ENCODE measurements at places on chromosomes 3 and 15. TPM values are rescaled to one million over a fixed set of nuclear protein-coding genes. Genes with fewer than 3 reads are reported as not detected.

The HIGD2B gene
- not detected for total RNA-seq

The ACTC1 gene
- 0.29 TPM for total RNA-seq

- peak; percentile 68 for DNase-seq
Observed at GRCh38 chr3:71641674-71642073, 58.1 kb upstream of the FOXP1 start.

DNA sequence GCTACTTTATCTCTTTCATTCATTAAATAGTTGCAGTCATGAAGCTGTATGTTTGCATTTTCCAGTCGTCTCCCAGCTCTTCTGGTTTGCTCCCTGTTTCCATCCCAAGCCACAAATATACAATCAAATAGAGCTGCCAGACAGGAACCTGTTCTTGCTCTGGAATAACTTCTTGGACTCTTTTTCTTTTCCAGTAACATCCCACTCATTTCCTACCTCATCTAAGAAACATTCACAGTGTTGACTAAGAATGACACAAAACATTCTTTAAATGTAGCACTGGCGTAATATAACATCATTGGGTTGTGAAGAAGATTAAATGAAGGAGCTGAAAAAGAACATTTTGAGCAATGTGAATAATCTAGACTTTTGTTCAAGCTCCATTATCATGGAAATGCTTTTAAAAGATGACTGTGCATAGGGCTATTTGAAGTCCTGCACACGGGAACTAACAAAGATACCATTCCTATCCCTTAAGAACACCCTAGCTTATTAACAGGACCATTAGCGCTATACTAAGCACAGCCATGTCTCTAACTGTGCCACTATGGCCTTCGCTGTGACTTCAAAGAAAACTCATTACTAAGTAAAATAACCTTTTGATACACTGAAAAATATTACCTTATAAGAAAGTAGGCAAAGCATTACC lies 574.0 kb downstream of the NAALADL2 start:
- DNase-seq = no peak

GRCh38 chr15:47194718-47195117 lies 522.6 kb upstream of the SEMA6D start:
- no peak for DNase-seq

- DNase-seq = no peak
Observed at GRCh38 chr3:34258271-34258998, 460.0 kb downstream of the PDCD6IP start.

DNA sequence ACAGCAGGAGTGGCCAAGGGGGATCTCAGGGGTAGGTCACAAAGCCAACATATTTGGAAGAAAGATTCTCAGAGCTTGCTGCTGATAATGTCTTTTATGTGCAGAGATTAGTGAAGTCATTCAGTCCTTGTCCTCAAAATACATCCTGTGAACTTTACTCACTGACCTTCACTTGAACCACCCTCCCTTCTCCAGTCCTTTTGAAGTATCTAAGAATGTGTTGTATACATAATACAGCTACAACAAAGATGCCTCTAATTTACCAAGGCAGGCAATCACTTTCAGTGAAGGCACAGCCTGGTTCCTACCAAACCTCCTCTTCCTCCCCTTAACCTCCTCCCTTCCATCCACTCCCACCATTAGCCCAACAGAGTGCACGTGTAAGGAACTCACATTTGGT lies 38.3 kb downstream of the ETV5 start:
- no peak for DNase-seq

DNA sequence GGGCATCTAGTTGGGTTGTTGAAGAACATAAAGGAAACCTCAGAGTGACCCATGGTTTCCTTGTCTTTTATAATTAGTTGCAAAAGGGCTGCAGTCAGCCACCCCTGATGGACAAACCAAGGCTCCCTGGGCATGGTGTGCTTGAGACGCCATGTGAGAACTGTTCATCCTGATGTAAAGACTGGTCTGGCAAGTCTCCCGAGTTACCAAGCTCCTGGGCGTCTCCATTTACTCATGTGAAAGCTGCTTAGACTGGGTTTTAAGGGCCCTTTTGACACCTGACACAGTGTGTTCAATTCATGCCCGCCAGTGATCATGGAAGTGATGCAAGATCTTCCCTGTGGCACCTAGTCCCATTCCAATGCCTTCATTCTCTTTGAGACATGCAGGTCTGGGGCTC lies 49.4 kb downstream of the GRK7 start:
- no peak for DNase-seq
